Ovary (tissue), 10 donors: ENCODE measurements at places on chromosomes 13 and 19. TPM values are rescaled to one million over a fixed set of nuclear protein-coding genes. Genes with fewer than 3 reads are reported as not detected.

Gene NLRP7
- not detected for total RNA-seq

Gene KLK4
- total RNA-seq: not detected

Gene UTP14C
- total RNA-seq: 11.4 TPM

Gene ZNF729
- total RNA-seq: not detected

Gene PPP6R1
- total RNA-seq: 14.1 TPM

Gene CLASRP
- 113 TPM for total RNA-seq

Gene KLK10
- 19.5 TPM for total RNA-seq

Gene FFAR2
- not detected for total RNA-seq

Gene OXGR1
- not detected for total RNA-seq

DNA sequence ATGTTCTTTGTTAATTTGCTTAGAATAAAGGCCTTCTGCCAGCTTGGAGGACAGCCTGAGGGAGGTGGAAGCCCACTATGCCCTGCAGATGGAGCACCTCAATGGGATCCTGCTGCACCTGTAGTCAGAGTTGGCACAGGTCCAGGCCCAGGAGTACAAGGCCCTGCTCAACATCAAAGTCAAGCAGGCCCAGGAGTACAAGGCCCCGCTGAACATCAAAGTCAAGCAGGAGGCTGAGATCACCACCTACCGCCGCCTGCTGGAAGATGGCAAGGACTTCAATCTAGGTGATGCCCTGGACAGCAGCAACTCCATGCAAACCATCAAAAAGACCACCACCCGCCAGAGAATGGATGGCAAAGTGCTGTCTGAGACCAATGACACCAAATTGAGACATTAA is 41.7 kb downstream of the ZNF85 start:
- DNase-seq: no peak

GRCh38 chr13:68692049-68692448 is 1415.6 kb upstream of the ATXN8OS start:
- DNase-seq: no peak

DNA sequence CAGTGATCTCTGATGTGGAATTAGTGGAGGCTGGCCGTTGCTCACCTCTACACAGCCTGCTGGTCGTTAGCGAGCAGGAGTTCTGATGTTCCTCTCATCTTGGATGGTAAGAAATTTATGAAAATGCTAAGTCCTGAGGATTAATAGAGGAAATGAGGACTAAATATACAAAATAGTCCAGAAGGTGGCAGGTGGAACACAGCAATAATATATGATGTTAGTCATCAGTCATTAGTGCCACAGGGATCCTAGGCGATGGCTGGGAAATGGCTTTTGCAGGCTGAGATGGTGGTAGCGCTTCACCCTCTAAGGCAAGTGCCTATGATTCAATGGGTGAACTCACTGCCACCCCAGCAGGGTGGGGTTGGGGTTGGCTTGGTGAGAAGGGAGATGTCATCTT is 338.6 kb upstream of the TMTC4 start:
- DNase-seq: no peak

- no peak for DNase-seq
Measured at GRCh38 chr13:98203646-98204326, 26.7 kb upstream of the RNF113B start.

DNA sequence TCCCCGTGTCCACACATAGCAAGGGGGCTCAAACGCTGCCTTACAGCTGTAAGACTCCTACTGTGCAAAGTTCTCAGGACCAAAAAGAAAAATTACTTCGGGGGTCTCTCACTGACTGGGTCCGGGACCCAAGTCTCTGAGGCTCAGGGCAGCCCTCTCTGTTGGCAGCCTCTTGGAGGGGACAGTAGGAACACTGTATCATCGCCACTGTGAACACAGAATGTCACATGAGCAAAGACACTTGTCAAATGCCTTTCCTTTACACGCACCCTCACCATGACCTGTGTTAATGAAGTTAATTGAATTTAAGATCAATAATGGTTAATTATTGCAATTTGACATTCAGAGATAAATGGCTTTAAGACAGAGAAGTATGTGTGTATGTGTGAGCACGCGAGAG is 49.6 kb downstream of the TSHZ3 start:
- no peak for DNase-seq

DNA sequence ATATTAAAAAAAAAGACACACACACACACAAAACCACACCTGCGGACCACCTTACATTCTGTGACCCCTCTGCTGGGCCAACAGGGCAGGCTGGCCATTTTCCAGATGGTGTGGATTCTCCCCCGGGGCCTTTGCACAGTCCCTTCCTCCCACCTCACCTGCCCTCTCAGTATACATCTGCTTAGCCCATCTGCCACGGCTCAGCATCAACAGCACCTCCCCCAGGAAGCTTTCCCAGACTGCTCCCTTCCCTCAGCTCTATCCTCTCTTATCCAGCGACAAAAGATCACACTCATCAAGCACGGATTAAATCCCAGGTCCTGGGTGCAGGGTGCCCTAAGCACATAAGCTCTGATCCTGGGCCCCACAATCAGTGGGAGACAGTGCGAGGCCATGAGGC is 4.5 kb downstream of the ZNF787 start:
- DNase-seq: no peak

- DNase-seq: no peak
Measured at GRCh38 chr19:33545217-33545981, 23.8 kb upstream of the PEPD start.

DNA sequence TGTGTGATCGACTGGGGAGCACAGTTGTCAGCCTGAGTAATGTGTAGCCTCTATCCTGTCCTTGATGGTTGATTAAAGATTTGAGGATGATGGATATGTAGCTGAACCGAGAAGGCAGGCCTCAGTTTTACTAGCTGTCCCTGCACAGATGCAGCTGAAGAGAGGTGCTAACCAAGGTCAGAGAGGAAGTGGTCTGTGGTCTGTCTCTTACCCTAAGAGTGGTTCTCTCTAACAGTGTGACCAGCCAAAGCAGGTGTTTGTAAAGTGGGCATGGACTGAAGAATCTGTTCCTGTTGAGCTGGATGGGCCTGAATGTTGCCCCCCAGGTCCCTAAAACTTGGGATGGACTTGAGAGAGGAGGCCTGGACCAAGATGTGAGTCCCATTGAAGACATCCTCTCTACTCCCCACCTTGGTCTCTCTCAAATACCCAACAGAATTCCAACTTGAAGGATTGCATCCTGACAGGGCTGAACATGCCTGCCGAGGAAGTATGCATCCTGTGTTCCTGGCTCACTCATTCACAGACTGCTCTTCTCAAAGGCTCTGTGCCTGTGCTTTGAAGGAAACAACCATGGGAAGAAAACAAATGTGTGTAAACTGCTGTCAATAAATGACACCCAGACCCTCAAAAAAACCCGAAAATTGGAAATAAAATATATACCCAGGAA is 223.8 kb downstream of the MAB21L1 start:
- no peak for DNase-seq

GRCh38 chr13:52638666-52639328 is 3.4 kb upstream of the HNRNPA1L2 start:
- no peak for DNase-seq

GRCh38 chr19:7435586-7435985 is 53.2 kb downstream of the PEX11G start:
- DNase-seq: no peak

DNA sequence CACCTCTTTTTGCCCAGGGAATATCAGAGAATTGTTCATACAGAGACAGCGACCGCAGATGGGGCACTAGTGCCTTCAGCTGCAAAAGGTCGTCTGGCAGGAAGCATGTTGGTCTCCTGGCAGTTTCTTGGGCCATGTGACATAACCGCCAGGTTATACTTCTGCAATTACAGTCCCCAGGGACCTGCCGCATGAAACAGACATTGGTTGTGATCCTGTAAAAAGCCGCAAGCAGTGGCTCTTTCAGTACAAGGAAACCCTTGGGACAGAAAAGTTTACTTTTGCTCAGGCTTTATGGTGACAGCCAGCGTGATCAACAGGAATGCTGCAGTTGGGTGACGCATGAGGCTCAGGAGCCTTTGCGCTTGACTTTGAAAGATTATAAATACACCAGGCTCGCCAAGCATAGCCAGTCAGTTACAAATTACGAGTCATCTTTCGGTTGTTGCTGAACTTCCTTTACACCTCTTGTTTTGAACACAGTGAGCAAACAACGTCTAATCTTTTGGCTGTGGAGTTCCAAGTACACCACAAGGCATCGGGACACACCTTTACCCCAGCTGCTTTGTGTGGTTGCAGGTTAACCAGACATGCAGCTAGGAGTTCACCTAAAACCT is 50.5 kb upstream of the UBE2L5 start:
- no peak for DNase-seq

- peak; percentile 41 for DNase-seq
Measured at GRCh38 chr13:72726726-72727416, 558 bp downstream of the MZT1 start.

- no peak for DNase-seq
Measured at GRCh38 chr19:50780753-50781435, 9.3 kb upstream of the ACP4 start.
